ENCODE measurements at places on chromosomes 2 and 18.

GRCh38 chr18:69326094-69326493 lies 74.6 kb upstream of the DOK6 start:
- DNase-seq: no peak

DNA sequence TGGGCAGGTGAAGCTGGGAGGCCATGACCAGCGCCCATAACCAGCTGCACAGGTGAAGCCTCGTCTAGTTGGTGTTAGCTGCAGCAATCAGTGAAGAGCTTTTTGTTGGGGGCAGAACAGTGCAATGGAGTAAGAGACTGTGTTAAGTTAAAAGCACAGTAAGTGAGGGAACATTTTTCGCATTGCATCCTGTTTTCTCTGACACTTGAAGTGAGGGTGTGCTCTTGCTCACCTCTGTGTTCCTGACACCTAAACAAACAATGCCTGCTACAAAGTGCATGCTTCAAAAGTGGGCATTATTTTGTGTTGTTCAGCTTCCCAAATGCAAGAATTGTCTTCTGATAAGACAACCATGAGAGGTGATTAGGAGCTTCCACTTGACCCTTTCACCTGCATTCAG lies 324.0 kb upstream of the ACVR2A start:
- DNase-seq: no peak

DNA sequence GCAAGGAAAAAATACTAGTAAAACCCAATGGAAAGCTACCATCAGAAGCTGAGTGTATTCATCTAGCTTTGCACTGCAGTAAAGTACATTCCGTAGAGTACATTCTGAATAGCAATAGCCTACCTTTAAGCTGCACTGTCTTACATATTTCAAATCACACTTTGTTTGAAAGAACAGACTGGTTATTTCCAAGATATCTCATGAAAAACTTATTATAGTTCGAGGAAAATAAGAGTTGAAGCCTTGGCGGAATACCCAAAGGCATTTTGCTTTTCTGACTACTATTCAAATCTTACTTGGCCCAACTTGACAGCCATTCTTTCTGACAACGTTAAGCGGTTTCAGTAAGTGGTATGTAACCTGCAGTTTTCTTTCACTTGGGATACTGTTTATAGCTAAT lies 177.6 kb downstream of the NRXN1 start:
- no peak for DNase-seq

DNA sequence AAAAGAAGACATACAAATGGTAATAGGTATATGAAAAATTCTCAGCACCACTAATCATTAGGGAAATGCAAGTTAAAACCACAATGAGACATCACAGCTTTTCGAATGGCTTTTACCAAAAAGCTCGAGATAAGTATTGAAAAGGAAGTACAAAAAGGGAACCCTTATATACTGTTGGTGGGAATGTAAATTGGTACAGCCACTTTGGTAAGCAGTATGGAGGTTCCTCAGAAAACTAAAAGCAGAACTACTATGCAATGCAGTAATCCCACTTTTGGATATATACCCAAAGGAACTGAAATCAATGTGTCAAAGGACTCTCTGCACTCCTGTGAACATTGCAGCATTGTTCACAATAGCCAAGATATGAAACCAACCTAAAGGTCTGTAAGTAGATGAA lies 107.5 kb upstream of the SPATS2L start:
- DNase-seq: no peak

DNA sequence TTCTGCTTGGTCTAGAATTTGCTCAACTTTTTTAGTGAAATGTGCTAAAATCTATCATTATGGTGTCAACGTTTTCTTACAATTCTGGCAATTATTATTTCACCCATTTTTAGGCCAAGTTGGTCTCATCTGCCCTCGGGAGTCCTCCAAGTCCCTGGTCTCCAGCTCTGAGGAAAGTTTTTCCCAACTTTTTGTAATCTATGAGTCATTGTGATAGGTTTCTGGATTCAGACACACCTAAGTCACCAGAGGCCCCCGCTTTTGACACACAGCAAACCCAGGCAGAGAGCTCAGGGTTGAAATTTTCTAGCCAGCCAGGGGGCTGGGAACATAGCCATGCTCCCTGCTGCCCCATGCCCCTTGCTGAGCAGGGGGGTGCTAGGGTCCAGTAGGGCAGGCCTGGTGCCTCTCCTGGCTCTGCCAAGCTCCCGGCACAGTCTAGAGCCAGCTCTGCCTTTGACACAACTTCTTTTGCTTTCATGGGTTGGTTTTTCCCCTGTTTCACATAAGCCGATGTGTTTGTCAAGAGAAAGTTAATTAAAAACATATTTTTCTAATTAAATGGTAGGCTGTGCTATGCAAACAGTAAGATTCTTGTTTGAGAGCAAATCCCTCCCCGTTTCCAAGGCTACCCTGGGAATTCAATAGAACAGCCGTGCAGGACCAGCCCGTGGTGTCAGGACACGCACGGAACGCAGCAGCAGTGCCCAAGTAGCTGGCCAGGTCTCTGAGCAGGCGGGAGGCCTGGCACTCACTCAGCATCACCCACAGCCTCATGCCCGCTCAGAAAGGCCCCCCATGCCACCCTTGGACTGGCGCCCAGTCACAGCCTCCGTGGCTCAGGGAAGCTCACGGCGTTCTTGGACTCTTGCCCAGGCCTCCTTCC lies 25.5 kb upstream of the SNED1 start:
- no peak for DNase-seq

GRCh38 chr18:6200204-6200774 lies 214.4 kb downstream of the L3MBTL4 start:
- DNase-seq: no peak

GRCh38 chr2:100334929-100335328 lies 12.6 kb upstream of the LONRF2 start:
- DNase-seq: no peak

DNA sequence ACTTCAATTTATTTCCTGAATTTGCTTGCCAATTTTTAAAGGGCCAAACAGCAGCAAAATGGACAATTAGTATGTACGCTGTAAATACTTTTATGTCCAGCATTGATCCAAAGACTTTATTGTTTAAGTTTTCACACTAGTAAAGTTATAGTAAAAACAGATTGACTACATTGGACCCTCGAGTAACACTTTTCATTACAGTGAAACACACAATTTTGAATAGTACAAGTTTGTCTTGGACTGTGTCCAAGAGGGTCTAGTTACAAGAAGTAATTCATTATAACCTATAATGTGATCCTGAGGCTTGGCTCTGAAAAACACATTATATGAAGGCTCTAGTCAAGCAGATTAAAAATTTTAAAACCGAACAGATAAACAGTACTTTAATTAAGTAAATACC lies 11.4 kb upstream of the RBBP8 start:
- no peak for DNase-seq

DNA sequence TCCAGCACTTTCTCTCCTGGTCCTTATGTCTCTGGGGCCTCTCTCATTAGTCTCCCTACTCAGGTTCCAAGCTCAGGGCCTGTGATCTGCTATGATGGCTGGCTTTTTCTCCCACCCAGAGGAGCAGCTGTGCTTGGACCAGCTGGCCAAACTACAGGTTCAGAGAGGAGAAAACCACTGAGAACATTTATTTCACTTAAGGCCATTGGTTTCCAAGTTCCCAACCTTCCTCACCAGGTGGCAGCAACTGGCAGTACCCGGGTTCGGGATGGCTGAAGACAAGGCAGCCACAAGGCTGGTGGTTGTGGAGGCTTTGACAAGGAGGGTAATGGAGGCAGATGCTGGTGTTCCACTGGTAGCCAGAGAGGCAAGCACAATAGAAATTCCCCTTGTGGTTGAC lies 29.9 kb upstream of the SELENOI start:
- no peak for DNase-seq

DNA sequence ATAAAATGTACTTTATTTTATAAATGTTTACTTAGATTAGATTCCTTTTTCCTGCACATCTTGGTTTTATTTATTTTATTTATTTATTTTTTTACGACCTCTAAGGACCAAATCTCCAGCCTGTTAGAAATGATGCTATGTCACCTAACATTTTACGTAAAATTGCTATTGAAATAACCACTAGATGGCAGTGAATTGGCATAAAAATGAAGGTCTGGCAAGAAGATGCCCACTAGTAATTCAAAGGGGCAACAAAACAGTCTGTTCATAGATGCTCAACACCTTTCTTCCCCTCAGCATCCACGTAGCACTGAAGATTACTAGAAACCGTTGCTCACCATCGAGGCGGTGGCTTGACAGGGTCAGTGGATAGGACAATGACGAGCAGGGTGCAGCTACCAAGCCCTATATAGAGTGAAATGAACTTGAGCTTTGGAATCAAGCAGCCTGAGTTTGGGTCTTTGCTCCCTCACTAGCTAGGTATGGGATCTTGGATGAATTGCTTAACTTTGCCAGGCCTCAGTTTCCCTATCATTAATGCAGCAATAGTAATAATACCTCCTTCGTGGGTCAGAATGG lies 128.7 kb upstream of the L3MBTL4 start:
- DNase-seq: no peak

DNA sequence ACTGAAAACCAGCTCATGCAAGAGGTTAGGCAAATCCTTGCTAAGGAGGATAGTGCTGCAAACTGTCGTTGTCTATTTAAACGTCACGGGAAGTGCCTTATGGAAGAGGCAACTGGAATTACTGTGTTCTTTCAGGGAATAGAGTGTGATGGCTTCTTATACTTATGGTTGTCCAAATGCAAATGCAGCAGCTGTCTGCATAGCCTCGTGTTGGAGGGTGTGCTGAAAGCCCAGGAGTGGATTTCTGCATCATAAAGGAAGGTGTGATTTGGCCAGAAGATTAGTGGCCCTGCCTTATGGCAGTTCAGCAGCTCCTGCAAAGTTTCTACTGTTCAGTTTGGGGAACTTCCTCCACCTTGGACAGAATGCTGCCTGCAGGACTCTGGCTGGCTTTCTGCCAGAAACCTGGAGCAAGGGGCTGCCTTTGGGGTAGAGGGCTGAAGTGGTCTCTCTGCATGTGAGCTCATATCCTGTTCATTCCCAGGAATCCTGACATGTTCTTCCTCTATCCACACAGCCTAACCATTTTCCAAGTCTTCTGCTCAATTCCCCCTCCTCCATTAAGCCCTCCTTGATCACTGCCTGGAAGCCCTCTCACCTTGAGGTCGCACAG lies 321.2 kb upstream of the CXCR4 start:
- DNase-seq: no peak

DNA sequence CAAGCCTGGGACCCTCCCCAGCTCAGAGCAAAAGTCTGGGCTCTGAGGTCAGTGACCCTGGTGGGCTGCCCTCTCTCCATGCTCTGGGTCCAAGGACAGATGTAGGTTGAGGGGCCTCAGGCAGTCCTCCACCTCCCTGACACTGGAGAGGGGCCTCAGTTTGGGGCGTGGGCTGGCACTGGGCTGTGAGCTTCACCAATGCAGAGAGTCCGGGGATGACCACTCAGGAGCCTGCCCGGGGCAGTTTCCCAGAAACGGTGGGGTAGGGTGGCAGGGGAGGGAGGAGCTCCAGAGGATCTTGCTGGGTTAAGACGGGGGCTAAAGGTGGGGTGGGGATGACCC lies 40.5 kb upstream of the SMAD7 start:
- DNase-seq: no peak

- DNase-seq: no peak
These were observed 4.7 kb downstream of the CYTIP start for GRCh38 chr2:157438863-157439823.

- DNase-seq: no peak
These were observed 142.3 kb downstream of the SOX11 start for GRCh38 chr2:5834501-5834900.

GRCh38 chr18:72866442-72866900 lies 1.3 kb downstream of the NETO1 start:
- no peak for DNase-seq

DNA sequence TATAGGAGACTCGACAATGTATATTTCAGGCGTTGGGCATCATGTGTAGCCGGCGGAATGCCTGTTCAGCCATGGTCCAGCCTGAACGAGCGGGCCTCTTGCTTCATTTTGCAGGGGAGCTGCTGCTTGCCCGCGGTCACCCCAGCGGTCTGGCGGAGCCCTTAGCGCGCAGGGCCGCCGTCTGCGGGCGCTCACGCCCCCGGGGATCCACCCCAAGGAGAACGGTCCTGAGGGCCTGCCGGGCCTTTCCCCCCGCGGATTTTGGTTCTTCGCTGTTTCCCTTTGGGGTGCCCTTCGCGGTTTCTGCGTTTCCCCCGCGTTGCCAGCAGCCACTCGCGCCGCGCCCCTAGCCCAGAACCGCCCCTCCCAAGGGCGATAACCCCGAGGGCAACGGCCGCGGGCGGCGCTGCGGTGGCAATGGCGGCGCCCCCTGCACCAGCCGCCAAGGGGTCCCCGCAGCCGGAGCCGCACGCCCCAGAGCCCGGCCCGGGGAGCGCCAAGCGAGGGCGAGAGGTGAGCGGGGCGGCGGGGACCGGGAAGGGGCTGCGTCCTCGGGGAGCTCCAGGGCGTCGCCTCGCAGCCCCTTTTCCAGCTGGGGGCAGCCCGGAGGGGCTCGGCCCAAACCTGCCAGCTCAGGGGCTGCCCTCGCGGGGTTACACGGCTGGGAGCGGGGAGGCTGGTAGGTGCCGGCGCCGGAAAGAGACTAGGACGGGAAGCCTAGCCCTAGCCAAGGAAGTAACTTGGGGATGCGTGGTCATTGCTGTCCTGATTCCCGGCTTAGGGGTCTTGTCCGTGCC lies at the start of gene MFSD2B:
Gene MFSD2B, plus strand, starts transcription at position 406 of the 797 bp plus-strand sequence. Its CDS starts 12 bp downstream, at position 418.
- DNase-seq: no peak

- DNase-seq: no peak
These were observed 163.2 kb upstream of the SLC1A4 start for GRCh38 chr2:64825831-64826491.

GRCh38 chr2:62196278-62196901 lies 475 bp downstream of the B3GNT2 start:
- peak; percentile 16 for DNase-seq

- DNase-seq: no peak
These were observed 49.7 kb upstream of the AP1S3 start for GRCh38 chr2:223887127-223887526.

DNA sequence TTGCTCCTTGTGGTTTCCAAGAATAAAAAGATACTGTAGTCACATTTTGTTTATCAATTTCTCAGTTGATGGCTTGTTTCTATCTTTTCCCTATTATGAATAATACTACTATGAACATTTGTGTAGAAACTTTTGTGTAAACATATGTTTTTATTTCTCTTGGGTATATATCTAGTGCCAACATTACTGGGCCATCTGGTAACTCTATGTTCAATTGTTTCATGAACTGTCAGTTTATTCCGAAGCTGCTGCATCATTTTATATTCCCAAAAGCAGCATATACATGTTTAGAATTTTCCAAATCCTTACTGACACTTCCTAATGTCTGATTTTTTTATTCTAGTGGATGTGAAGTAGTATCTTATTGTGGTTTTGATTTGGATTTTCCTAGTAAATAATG lies 737.6 kb upstream of the TMEFF2 start:
- no peak for DNase-seq

- no peak for DNase-seq
These were observed 8.0 kb upstream of the ADCY3 start for GRCh38 chr2:24928036-24928435.

DNA sequence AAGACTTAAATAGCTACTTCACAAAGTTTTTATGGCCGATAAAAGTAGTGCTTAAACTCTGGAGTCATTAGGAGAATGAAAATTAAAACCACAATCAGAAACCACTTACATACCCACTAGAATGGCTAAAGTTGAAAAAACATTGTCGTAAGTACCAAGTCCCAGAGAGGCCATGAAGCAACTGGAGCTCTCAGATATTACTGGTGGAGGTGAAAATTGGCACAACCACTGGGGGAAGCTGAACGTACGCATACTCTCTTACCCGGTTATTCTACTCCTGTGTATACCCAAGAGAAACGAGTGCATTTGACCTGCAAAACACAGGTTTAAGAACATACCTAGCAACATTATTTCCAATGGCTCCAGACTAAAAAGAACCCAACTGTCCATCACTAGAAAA lies 76.5 kb upstream of the TMEM247 start:
- no peak for DNase-seq

- no peak for DNase-seq
These were observed 151.4 kb upstream of the NABP1 start for GRCh38 chr2:191526536-191526935.

All from stimulated activated CD8-positive, alpha-beta memory T cell treated with anti-CD3 and anti-CD28 coated beads, Interleukin-4, amount 100 ng/mL, for 1 hour (primary cell).